ENCODE measurements at places on chromosomes 5 and 9.

DNA sequence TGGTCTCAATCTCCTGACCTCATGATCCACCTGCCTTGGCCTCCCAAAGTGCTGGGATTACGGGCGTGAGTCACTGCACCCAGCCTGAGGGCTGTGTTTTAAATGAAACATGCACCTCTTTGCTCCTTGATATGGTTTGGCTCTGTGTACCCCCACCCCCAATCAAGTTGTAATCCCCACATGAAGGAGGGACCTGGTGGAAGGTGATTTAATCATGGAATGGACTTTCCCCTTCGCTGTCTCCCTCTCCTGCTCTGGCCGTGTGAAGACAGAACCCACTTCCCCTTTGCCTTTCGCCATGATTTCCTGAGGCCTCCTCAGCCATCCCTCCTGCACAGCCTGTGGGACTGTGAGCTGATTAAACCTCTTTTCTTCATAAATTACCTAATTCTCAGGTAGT, 12.5 kb upstream of the NOTCH1 start:
- no peak for DNase-seq

GRCh38 chr5:643811-644271, 31.7 kb downstream of the CEP72 start:
- DNase-seq, result no peak

- no peak for DNase-seq
Measured at GRCh38 chr5:176806137-176806536, 4.2 kb upstream of the UNC5A start.

GRCh38 chr9:130041648-130042405, 1.2 kb downstream of the FNBP1 start:
- DNase-seq, result no peak

Measured in stimulated activated CD4-positive, alpha-beta T cell treated with anti-CD3 and anti-CD28 coated beads, Interleukin-12 subunit alpha, Interleukin-12 subunit beta, amount 100 ng/mL, for 4 hours (primary cell).